Head of caudate nucleus (tissue), 42 donors: ENCODE measurements at places on chromosomes 16 and 17.

- no peak for DNase-seq
Measured at GRCh38 chr16:85248342-85248741, 136.1 kb upstream of the CIBAR2 start.

DNA sequence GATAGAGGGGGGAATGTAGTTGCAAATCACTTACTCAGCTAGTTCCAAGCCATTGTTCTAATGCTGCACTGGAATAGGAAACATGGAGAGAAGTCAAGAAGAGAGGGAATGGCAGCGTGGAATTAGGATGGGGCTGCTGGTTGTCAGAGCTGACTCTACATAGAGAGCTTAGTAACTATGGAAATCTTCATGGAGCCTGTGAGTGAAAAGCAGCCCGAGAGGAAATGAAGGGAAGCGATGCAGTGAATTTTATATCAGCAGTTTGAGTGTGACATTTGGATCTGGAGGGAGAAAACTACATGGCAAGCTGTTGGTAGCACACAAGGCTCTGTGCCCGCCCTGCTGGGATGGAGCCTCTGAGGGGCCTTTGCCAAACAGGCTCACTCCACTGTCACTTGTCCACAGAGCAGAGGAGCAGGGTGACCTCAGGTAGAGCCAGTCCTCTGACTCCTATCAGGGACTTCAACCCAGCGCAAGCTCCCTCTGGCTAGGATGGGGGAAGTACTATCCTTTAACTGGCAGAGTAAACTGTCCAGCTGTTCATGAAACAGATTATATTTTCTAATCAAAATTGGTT, 27.9 kb upstream of the PMFBP1 start:
- DNase-seq, result no peak

- DNase-seq, result no peak
Measured at GRCh38 chr16:10957771-10958482, 13.6 kb downstream of the CLEC16A start.

- no peak for DNase-seq
Measured at GRCh38 chr16:4426021-4426684, 485 bp downstream of the DNAJA3 start.

GRCh38 chr16:77674888-77675287, 47.4 kb upstream of the NUDT7 start:
- no peak for DNase-seq

GRCh38 chr16:11091021-11091785, 146.8 kb downstream of the CLEC16A start:
- DNase-seq, result no peak

DNA sequence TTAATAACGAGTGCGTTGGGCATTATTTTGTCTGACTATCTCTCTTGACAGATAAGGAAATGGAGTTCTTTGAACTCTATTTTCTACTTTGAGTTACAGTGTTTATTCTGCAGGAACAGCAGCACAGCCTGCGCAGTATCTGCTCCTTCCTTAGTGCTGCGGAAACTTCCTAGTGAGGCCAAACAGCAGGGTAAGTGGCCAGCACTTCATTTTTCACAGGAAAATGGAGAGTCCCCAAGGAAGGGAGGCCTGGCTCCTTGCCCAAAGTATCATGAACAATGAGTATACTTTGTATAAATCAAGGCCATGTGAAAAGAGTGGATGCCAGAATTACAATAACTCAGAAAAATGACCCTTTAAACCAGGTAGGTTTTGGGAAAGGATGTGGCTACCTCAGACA, 140.6 kb downstream of the VPS53 start:
- DNase-seq, result no peak

DNA sequence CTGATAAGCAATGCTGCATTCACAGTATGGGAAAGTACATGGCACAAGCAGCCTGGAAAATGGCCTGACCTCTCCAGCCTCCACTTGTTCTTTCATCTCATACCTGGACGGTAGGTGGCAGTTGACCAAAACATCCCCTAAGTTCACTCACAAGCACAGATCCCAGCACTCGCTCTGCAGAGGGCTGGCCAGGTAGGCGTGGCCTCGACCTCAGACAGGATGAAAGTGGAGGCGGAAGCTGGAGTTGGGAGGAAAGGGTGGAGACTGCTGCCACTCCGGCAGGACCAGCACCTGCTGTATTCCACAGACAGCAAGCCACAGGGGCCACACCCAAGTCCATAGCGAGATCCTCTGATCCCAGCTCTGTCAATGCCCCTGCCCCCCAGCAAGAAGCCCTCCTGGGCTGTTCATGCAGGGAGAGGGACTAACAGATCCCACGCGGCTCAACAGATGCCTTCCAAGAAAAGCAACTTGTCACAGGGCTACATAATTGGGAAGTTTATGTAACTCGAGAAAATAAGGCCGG, 31.3 kb downstream of the ZCCHC14 start:
- DNase-seq, result no peak

DNA sequence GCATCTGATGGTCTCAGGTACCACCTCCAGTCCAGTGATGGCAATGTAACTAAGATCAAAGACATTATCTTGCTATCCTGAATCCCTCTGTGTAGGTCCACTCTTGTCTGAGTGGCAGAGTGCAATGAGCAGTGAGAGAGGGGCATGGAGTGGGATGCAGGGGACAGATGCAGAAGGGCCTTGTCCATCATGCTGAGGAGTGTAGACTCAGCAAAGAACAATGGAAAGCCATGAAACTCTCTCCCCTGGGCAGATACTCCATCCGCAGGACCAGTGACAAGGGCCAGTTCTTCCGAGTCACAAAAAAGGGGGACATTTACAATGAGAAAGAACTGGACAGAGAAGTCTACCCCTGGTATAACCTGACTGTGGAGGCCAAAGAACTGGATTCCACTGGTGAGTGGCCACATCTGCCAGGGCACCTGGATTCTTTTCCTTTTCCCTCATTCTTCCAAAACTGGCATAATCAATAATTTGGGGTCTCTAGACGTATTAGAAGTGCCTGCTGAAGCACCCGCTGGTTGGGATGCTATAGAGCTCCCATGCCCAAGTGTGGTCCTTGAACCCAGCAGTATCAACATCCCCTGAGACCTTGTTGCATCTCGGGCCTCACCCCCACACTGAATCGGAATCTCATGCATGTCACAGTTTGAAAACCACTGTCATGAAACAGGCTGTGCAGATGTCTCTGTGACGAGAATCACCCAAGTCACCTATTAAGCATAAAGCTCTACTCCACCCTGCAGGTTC, 29.5 kb downstream of the CDH5 start:
- no peak for DNase-seq

DNA sequence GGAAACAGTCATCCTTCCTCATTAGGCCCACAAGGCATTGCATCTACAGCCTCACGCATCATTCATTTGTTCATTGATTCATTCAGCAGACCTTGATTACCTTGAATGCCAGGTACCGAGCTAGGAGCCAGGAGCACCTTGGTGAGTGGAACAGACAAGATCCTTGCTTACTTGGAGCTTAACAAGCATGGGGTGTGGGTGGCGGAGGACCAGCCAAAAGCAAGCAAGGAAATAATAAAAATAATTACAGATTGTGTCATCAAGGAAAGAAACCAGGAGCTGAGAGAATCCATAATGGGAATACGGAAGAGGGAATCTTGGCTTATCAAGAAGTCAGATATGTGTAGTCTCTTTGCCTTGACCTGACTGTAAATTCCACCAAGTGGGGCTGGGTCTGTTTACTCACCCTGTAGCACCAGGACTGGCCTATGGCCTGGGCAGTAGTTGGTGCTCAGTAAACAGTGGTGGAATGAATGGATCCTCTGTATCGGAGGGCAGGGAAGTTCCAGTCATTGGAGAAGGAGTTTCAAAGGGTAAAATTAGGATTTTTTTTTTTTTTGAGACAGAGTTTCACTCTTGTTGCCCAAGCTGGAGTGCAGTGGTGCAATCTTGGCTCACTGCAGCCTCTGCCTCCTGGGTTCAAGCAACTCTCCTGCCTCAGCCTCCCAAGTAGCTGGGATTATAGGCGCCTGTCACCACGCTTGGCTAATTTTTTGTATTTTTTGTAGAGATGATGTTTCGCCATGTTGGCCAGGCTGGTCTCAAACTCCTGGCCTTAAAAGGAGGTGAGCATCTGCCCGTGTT, 157.7 kb downstream of the MSI2 start:
- DNase-seq, result no peak

GRCh38 chr17:29982991-29983653, 41.7 kb downstream of the EFCAB5 start:
- DNase-seq, result no peak

DNA sequence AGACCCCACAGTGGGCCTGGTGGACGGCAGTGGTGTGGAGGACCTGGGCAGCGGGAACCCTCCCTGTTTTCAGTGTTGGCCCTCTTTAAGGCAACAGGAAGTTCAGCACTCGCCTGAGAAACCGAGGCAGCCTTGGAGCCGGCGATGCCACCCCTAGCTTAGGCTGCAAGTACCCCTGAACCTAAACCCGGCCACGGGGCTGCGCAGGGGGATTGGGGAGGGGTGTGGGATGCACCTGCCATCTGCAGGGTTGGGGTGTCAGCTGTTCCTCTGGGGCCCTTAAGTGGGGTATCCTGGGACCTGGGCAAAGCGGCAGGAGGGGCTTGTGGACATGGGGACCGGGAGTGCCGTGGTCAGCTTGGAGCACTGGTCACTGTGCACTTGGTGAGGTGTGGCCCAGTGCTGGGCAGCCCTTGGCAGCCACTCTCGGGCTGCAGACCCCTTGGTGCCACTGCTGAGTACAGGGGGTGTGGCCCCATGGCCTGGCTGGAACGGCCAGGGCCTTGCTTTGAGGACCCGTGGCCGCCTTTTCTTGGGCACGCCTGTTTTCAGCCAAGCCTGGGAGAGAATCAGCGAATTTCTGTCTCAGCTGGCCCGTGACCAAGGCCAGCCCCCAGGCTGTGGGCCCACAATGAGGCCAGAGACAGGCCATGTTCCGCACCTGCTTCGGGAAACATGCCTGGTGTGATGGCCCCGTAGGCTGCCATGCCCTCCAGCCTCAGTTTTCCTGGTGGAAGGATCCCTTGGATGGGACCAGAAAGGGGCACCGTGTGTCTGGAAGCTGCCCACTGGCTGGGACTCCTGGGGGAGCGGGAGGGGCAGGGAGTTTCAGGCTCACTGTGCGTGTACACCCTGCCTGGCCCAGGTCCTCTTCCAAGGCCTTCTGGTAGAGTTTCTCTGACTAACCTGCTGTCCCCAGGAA, 4.1 kb upstream of the SLC25A10 start:
- DNase-seq, result no peak

DNA sequence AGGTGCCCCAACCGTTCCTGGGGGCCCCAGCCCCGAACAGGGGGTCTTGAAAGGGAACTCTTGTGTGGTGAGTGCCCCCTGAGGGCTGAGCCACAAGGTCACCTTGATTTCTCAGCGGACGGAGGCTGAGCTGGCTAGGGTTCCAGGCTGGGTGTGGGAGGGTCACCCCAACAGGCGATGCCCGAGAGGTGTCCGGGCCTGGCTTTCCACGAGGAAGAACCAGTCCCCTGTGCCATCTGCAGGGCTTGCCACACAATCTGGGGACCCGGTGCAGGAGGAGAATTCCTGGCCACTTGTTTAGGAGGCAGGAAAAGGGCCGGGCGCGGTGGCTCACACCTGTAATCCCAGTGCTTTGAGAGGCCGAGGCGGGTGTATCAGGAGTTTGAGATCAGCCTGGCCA, 16.8 kb upstream of the SLC38A10 start:
- DNase-seq, result no peak

GRCh38 chr16:61544165-61544564, 492.1 kb downstream of the CDH8 start:
- DNase-seq, result no peak

GRCh38 chr17:76271669-76272540, 6.8 kb downstream of the UBALD2 start:
- DNase-seq, result no peak

- DNase-seq, result no peak
Measured at GRCh38 chr16:81572386-81573144, 128.0 kb downstream of the CMIP start.

DNA sequence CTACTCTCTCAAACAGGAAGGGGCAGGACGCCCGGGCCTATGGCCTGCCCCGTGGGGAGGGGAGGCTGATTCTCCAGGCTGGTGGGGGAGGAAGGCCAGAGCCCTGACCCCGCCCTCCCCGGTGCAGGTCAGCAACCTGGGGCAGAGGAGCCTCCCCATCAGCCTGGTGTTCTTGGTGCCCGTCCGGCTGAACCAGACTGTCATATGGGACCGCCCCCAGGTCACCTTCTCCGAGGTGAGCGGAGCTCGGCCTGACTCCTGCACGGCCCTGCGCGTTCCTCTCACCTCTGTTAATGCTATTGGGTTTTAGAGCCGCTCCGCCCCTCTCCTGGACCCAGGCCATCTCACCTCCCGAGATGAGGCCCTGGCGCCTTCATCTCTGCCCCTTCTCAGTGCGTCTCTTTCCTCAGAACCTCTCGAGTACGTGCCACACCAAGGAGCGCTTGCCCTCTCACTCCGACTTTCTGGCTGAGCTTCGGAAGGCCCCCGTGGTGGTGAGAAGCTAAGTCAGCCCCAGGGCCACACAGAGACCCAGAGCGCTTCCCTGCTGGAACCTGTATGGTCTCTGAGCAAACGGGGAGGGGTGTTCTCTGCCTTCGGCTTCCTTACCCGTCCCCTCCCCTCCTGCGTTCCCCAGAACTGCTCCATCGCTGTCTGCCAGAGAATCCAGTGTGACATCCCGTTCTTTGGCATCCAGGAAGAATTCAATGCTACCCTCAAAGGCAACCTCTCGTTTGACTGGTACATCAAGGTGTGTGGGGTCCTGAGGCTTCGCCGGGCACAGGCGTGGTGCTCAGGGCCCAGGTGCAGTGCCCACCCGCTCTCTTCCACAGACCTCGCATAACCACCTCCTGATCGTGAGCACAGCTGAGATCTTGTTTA, 25.1 kb upstream of the ITGAX start:
- no peak for DNase-seq

- DNase-seq, result no peak
Measured at GRCh38 chr16:13913374-13914292, 6.3 kb upstream of the ERCC4 start.

GRCh38 chr17:80794281-80795089, 197.2 kb upstream of the CHMP6 start:
- DNase-seq, result no peak

GRCh38 chr17:78224231-78225087, 7.0 kb upstream of the TMEM235 start:
- no peak for DNase-seq

DNA sequence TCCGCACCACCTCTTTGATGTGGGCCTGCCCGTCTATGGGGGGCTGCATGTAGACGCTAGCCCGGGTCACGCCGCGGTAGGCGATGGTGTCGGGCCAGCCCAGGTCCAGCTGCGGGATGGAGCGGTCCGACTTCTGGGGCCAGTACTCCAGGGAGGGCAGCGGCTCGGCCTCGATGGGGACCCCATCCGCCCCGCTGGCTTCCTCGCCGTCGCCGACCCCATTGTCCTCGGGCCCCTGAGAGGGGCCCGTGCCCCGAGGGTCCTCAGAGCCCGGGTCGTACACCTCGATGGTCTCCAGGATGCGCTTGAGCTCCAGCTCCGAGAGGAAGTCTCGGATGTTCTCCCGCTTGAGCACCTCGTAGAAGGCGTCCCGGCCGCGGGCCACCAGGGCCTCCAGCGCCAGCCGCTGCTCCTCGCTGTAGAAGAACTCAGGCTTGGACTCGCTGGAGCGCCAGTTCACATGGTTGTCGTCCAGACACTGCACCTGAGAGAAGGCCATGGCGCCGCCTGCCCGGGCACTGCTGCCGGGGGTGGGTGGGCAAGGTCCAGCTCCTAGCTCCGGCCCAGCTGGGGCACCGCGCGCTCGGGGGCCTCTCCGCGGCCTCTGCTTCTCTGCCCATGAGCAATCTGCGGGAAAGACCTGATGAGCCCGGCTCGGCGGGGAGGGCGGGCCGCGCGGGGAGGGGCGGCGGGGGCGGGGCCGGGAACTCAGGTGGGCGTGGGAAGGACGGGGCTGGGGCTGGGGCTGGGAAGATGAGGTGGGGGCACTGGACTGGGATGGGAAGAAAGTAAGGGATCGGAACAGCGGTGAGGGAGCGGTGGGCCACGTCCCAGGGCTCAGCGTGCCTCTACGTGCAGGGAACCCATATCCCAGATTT, 782 bp downstream of the FAM83G start:
- no peak for DNase-seq
